ENCODE measurements at places on chromosomes 5 and 9.

- DNase-seq: no peak
Measured at GRCh38 chr9:94566550-94566949, 11.7 kb downstream of the PCAT7 start.

- no peak for DNase-seq
Measured at GRCh38 chr5:178327931-178328711, 95.5 kb upstream of the PHYKPL start.

- no peak for DNase-seq
Measured at GRCh38 chr5:168802337-168802736, 223.2 kb upstream of the PANK3 start.

- no peak for DNase-seq
Measured at GRCh38 chr5:78706381-78706780, 57.8 kb upstream of the LHFPL2 start.

GRCh38 chr9:113352411-113352810, 3.1 kb downstream of the BSPRY start:
- no peak for DNase-seq

GRCh38 chr9:108136656-108137055, 647.1 kb upstream of the KLF4 start:
- no peak for DNase-seq

All from D341Med (cell line).